ENCODE measurements at places on chromosomes 11 and 22.

DNA sequence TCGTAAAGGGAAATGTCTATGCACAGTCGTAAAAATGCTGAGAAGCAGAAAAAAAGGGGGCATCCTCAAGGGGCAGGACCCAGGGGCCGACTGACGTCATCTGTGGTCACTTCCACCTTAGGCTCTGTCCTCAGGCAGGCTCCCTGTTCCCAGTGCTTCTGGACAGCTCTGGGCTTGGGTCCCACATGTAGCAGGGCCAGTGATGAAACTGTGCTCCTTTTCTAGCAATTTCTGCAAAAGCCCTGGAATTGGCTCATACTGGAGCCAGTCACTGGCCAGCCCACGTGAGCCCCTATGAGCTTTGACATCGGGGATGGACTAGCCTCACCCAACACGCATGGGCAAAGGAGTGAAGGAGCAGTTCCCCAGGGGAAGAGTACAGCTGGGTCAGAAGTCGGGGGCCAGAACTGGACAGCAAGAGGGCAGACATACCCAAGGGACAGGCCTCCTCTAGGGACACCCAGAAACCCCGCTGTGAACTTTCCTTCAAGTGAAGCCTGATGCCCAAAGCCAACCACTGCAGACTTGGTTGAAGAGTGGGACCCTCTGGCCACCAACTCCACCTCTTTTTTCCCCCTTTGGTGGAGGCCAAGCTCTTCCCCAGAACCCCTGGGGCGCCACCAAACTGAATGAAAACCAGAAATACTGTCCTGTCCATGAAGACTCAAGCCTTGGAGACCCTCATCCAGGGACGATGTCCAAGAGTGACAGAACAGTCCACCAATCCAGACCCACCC is 1349.0 kb downstream of the BRD1 start:
- DNase-seq = no peak

- no peak for DNase-seq
Measured at GRCh38 chr11:122594986-122595645, 60.4 kb upstream of the UBASH3B start.

- no peak for DNase-seq
Measured at GRCh38 chr11:75174781-75175370, 24.0 kb downstream of the SLCO2B1 start.

DNA sequence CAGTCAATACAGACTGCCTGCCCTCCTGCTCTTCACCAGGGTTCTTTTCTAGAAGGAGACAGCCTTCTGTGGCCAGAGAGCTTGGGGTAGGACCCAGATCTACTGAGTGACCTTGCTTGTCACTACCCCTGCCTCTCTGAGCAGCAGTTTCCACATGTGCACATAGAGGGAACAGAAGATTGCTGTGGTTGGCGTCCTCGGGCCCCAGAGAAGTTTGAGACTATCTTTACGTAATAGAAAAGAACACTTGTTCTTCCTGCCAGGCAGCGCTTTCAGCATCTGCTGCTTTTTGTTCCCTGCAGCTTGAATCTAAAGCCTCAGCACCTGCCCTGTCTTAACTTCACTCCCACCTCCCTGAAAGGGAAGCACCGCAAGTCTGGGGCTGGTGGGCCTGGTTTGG is 1.9 kb upstream of the FKBP2 start:
- DNase-seq = no peak

DNA sequence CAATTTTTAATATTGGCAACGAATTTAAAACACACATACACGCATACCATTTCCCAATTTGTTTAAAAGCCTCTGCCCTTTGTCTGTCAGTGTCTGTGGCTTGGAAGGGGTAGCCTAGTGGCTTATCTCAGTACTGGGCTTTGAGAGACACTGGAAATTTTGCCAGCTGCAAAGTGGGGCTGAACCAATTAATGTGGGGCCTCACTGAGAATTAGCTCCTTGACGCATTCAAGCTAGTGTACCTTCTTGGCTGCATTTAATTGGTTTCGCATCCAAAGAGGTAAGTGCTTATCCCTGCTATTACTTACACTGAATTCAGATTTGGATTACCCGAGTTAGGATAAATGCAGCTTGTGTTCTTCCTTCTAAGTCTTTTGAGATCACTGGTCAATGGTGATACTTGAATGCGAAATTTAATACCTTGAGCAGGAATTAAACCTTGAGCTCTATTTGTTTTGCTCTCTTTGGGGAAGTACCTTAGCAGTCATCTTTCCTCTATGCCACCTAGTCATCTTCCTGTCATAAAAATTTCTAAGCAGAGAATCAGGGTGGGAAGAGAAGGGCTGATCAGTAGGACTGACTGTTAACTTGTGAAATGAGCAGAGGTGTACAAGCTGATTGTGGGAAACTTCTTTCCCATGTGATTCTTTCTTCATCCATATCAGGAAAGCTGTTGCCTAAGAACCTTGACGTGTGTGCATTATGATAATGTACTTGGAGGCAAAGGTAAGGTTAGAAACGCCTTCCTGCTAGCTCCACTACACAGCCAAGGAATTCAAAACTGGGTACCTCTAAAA is 187.7 kb upstream of the E2F8 start:
- no peak for DNase-seq

- no peak for DNase-seq
Measured at GRCh38 chr22:44261861-44262595, 50.7 kb downstream of the SHISAL1 start.

GRCh38 chr22:38417252-38418060 is 37.5 kb downstream of the KCNJ4 start:
- DNase-seq = no peak
